Thyroid gland (tissue), 4 donors: ENCODE measurements at places on chromosomes 11 and 22. TPM values are rescaled to one million over a fixed set of nuclear protein-coding genes. Genes with fewer than 3 reads are reported as not detected.
A peak's percentile ranks its signal among the peaks of the same experiment; 100 is the strongest.

DNA sequence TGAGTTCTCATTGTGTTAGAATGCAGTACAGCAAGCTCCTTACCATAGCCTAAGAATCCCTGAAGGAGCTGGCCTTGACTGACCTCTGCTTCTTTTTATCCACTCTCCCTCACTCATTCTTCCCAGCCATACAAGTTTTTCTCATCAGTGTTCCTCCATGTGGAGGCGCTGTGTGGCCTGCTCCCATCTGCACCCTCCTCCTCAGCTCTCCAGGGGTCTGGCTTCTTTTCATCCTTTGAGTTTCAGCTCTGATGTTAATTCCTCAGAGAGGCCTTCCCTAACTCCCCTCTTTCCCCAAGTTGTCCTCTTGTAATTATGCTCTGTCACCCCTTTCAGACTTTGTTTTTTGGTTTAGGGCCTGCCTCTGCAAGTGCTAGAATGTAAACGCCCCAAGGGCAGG is 144.8 kb downstream of the WNT7B start:
- no peak for DNase-seq
- no peak overlapping the region for H3K27ac ChIP-seq
- H3K36me3 ChIP-seq, result no peaks in the 10 kb centered on the region
- no peak overlapping the region for H3K4me3 ChIP-seq

- peak overlapping the region; percentile 44 for H3K27ac ChIP-seq
- H3K36me3 ChIP-seq, result no peaks in the 10 kb centered on the region
- H3K4me3 ChIP-seq, result no peak overlapping the region
- DNase-seq, result no peak
Measured at GRCh38 chr11:130171534-130171933, 12.0 kb downstream of the ST14 start.

DNA sequence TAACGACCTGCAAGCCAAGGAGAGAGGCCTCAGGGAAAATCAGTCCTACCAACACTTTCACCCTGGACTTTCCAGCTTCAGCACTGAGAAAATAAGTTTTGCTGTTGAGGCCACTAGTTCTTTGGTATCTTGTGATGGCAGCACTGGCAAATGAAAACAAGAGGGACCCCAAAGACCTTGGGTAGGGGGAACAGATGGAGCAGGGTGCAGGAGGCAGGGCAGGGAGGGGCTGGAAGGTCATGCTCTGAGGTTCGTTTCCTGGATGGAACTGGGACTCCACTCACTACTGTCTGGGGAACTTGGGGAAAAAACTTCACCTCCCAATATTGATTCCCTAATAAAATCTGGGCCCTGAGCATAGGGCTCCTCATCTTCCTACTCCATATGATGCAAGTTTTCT is 34.2 kb upstream of the PRAME start:
- H3K36me3 ChIP-seq, result no peaks in the 10 kb centered on the region
- no peak overlapping the region for H3K27ac ChIP-seq
- no peak overlapping the region for H3K4me3 ChIP-seq

GRCh38 chr22:40235308-40235707 is 57.6 kb downstream of the TNRC6B start:
- no peaks in the 10 kb centered on the region for H3K36me3 ChIP-seq
- no peak overlapping the region for H3K27ac ChIP-seq
- no peaks in the 10 kb centered on the region for H3K27me3 ChIP-seq
- no peak for DNase-seq
- no peak overlapping the region for H3K4me3 ChIP-seq

DNA sequence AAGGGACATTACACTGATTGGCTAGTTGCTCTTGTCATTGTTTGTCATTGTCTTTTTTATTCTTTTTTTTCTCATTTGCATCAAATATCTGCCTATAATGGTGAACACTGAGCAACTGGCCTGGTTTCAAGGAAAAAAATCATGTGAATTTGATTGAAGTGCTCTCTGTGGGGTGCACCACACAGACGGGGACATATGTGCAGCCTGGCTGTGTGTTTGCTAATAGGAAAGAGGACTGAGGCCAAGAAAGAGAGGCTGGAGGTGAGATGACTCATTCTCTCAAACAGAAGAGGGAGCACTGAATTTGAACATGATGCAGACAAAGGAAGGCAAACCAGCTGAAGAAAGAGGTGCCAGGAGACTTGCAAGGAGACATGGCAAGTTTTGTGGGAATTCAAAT is 684.9 kb upstream of the CCDC90B start:
- DNase-seq, result no peak

KDM2A gene
- total RNA-seq, result 69.3 TPM

SLC22A12 gene
- not detected for total RNA-seq

- no peaks in the 10 kb centered on the region for H3K27me3 ChIP-seq
- no peaks in the 10 kb centered on the region for H3K36me3 ChIP-seq
- peaks cover 15% of the 10 kb centered on the region for H3K4me1 ChIP-seq
- H3K4me3 ChIP-seq, result no peak overlapping the region
- no peak for DNase-seq
Measured at GRCh38 chr22:41846268-41846987, 13.5 kb downstream of the SREBF2 start.

SAA4 gene
- total RNA-seq, result not detected

DNA sequence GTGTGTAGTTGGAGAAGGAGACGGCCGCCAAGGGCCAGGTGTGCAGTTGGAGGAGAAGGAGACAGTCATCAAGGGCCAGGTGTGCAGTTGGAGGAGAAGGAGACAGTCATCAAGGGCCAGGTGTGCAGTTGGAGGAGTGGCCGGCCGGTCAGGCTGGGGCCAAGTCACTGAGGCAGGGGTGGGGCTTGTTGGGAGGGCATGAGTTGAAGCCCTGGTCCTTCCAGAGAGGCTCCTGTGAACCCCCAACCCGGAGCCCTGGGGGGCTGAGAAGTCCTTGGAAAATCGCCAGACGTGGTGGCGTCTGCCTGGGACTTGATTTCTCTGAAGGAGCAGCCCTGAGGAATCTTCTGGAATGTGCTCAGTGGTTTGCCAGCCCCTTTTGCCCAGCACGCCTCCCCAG is 1320.5 kb downstream of the BRD1 start:
- H3K4me1 ChIP-seq, result no peaks in the 10 kb centered on the region
- H3K4me3 ChIP-seq, result no peak overlapping the region
- H3K27me3 ChIP-seq, result no peaks in the 10 kb centered on the region
- no peaks in the 10 kb centered on the region for H3K36me3 ChIP-seq

DNA sequence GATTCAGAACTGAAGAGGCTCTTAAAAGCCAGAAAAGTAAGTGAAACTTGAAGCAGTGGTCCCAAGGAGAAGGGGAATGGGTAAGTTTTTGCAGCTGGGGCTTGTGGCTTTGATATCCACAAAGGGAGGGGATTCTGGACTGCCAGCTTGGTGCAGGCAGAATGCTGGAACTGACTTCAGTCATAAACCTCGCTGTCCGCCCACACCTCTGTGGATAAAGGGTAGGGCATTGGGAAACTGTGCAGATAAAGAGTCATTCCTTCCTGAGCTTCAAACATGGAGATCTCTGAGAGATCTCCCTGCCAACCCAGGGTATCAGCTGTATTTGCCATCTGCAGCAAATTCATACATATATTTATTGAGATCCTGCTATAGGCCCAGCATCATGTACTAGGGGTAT is 124.3 kb upstream of the OR9Q1 start:
- H3K27ac ChIP-seq, result no peak overlapping the region
- DNase-seq, result no peak
- H3K4me3 ChIP-seq, result no peak overlapping the region

PLA2G3 gene
- total RNA-seq, result 0.22 TPM

ARAP1 gene
- 133 TPM for total RNA-seq

GRCh38 chr11:112662554-112662953 is 298.7 kb upstream of the NCAM1 start:
- no peak overlapping the region for H3K27ac ChIP-seq
- no peaks in the 10 kb centered on the region for H3K36me3 ChIP-seq
- DNase-seq, result no peak
- H3K27me3 ChIP-seq, result no peaks in the 10 kb centered on the region
- H3K4me3 ChIP-seq, result no peak overlapping the region
- H3K4me1 ChIP-seq, result no peaks in the 10 kb centered on the region

UBQLN3 gene
- total RNA-seq, result 2.0 TPM

DNA sequence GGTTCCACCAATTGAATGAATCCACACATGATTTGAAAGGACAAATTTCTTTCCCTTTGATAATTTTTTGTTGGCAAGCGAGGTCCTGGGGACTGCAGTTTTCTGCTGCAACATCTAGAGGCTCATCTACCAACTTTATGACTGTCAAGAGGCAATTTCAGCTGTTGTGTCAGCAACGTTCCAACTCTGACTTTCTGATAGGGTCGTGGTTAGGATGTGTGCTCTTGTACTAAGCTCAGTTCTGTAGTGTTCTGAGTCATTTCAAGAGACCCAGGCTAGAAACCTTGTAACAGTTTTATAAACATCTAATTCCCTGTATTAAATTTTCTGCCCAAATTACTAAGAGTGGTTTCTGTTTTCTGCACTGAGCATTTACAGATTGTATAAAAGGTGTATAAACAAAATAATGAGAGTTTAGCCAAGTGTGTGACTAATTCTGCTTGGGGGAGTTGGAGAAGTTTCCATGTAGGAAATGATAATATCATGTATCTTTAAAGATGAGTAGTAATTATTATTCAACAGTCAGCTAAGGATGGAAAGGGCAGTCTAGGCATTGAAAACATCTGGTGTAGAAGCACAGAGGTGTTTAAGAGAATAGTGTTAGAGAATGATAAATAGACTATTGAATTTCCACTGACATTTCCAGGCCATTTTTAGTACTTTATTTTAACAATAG is 72.2 kb downstream of the RBMXL2 start:
- H3K4me3 ChIP-seq, result no peak overlapping the region

DNA sequence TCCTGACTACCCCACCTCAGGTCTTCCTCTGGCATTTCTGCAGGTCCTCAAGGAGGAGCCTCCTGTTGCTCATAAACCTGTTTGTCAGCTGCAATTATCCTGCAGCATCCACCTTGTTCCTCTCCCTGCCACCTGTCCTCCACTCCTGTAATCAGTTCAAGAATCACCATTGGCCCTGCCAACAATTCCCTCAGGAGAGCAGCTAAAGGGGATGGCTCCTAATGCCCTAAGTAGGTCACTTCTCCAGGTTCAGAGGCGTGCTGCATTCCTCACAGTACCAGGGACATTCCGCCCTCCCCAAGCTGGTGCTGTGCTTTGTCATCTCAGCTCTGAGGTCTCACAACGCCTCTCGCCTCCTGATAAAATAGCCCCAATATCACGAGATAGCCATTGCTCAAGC is 2.1 kb downstream of the CLDN25 start:
- H3K27me3 ChIP-seq, result no peaks in the 10 kb centered on the region
- H3K36me3 ChIP-seq, result no peaks in the 10 kb centered on the region
- H3K27ac ChIP-seq, result no peak overlapping the region
- no peaks in the 10 kb centered on the region for H3K4me1 ChIP-seq

OR5A1 gene
- 0.05 TPM for total RNA-seq

- no peak overlapping the region for H3K4me3 ChIP-seq
- peaks cover 25% of the 10 kb centered on the region for H3K4me1 ChIP-seq
- no peaks in the 10 kb centered on the region for H3K36me3 ChIP-seq
- no peak for DNase-seq
- no peaks in the 10 kb centered on the region for H3K27me3 ChIP-seq
- no peak overlapping the region for H3K27ac ChIP-seq
Measured at GRCh38 chr22:42865536-42865935, 8.5 kb upstream of the ARFGAP3 start.

ENDOD1 gene
- 39.5 TPM for total RNA-seq

B3GAT1 gene
- 6.7 TPM for total RNA-seq

DNA sequence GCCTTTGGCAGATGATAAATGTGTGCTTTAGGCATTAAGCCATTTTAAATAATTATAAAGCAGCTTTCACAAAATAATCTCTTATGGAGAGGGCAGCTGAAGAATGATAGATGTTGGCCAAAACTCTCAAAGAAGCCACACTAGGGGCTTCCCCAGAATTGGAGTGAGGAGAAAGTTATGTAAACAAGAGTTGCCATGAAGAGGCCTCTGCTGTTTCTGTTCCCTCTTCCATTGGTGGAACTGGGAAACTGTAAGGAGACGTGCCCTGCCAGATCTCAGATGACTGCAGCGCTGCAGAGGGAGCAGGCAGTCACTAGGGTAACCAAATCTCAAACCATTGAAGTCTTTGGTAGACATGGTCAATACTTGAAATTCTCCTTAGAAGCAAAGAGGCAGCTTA is 19.4 kb upstream of the APLP2 start:
- no peak overlapping the region for H3K27ac ChIP-seq
- no peaks in the 10 kb centered on the region for H3K36me3 ChIP-seq
- H3K4me1 ChIP-seq, result peaks cover 4% of the 10 kb centered on the region
- H3K4me3 ChIP-seq, result no peak overlapping the region

DNA sequence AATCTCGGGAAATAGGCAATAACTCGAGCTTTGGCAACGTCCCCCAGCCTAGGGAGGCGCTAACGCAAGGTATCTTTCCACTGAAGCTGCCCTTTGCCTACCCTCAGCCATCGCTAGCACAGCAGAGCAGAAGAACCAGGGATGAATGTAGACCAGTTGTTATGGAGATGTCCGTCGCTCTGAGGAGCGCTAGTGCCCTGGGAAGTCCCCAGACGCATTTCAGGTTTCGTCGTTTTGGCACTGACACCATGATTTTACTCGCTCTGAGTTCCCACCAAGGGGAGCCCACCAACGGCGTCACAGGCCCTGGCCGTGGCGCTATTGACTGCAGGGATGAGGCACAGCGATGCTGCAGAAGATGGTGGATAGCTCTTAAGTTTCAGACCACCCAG is 22.7 kb upstream of the BDNF start:
- no peak for DNase-seq
- H3K36me3 ChIP-seq, result no peaks in the 10 kb centered on the region
- peaks cover 20% of the 10 kb centered on the region for H3K27me3 ChIP-seq
- H3K27ac ChIP-seq, result no peak overlapping the region
- H3K4me3 ChIP-seq, result no peak overlapping the region

GRCh38 chr11:126808836-126809235 is 191.7 kb downstream of the KIRREL3 start:
- no peaks in the 10 kb centered on the region for H3K27me3 ChIP-seq
- H3K4me3 ChIP-seq, result no peak overlapping the region
- H3K4me1 ChIP-seq, result peaks cover 19% of the 10 kb centered on the region
- no peak overlapping the region for H3K27ac ChIP-seq
- peak; percentile 37 for DNase-seq
- no peaks in the 10 kb centered on the region for H3K36me3 ChIP-seq

RFPL2 gene
- not detected for total RNA-seq

DNA sequence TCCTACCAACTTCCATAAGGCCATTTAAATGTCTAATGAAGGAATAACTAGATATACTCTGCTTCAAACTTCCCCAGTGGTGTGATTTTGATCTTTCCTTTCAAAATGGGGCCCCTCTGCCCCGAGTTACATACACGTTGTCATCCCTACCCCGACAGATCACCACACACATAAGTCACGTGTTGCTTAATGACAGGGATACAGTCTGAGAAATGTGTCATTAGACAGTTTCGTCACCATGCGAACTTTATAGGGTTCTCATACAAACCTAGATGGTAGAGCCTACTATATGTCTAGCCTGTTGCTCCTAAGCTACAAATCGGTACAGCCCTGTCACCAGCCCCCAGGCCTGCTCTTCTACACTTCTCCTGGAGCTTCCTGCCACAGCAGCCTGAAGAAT is 49.8 kb upstream of the SCUBE2 start:
- no peak overlapping the region for H3K4me3 ChIP-seq
- H3K4me1 ChIP-seq, result peaks cover 30% of the 10 kb centered on the region
- DNase-seq, result no peak
- peaks cover 23% of the 10 kb centered on the region for H3K36me3 ChIP-seq
- no peak overlapping the region for H3K27ac ChIP-seq
- no peaks in the 10 kb centered on the region for H3K27me3 ChIP-seq
